K562 (cell line): ENCODE measurements at places on chromosomes 6 and 20.

- peak; percentile 52 for DNase-seq
Observed at GRCh38 chr6:35024551-35025054, 116.5 kb downstream of the TCP11 start.

DNA sequence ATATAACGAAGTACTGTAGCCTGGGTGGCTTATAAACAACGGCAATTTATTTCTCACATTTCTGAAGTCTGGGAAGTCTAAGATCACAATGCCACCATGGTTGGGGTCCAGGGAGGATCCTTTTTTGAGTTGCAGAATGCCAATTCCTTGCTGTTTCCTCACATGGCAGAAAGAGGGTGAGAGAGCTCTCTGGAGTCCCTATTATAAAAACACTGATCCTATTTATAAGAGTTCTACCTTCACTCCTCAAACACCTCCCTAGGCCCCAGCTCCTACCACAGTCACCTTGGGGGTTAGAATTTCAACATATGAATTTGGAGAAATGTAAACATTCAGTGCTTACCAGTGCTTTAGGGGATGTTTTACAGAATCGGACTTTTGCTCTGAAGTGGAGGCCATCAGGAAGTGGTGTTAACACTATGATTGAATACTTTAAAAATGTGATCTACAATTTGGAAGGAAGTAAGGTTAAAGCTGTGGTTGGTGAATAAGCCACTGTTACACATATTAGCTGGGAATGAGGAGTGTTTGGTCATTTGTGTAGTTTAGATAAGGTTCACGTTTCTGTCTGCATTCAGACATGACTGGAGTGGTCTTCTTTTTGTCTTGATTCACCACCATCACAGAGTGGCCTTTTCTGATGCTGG, 79.9 kb upstream of the SPTLC3 start:
- DNase-seq, result no peak

DNA sequence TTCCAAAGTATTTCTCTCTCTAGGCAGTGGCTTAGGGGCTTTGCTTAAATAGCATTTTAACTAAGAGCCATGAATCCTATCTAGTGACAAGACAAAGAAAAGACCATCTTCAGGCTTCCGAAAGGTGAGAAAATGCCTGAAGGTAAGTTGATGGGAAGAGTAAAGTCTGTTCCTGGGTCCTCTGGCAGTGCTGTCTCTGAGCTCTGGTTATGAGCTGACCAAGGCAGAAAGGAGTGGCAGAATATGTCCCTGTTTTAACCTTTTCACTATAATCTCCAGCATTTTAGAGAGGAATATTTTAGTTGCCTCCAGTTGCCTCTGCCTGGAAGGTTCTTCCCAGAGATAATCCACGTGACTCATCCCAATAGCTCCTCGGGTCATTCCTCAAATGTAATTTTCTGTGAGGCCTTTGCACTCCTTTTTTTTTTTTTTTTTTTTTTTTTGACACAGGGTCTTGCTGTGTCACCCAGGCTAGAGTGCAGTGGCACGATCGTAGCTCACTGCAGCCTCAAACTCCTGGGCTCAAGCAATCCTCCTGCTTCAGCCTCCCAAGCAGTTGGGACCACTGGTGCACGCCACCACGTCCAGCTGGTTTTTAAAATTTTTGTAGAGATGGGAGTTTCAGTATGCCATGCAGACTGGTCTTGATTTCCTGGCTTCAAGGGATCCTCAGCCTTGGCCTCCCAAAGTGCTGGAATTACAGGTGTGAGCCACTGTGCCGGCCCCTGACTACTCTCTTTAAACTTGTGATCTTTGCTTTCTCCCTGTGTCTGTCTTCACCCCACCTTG, 3.7 kb upstream of the ARMH2 start:
- DNase-seq, result no peak

DNA sequence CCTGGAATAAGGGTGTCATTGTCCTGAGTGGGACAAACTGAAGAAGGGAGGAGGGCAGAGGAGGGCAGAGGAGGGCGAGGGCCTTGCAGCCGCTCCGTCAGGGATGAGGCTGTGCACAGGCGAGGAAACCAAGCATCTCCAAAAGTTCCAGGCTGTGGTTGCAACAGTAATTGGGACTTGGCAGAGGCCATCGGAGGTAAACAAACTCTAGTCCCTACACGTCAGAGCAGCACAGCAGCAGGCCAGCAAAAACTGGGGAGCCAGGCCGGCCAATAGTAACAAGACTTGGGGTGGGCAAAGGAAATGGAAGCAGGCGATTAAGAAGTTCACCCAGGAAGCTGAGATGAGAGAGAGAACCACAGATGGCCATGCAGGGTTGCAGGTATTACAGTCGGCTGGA, 142.8 kb downstream of the SMOC2 start:
- DNase-seq, result no peak

- no peak for DNase-seq
Observed at GRCh38 chr20:21238818-21239536, 64.2 kb upstream of the XRN2 start.

GRCh38 chr20:2485661-2486060, 15.1 kb upstream of the SNRPB start:
- DNase-seq, result no peak

DNA sequence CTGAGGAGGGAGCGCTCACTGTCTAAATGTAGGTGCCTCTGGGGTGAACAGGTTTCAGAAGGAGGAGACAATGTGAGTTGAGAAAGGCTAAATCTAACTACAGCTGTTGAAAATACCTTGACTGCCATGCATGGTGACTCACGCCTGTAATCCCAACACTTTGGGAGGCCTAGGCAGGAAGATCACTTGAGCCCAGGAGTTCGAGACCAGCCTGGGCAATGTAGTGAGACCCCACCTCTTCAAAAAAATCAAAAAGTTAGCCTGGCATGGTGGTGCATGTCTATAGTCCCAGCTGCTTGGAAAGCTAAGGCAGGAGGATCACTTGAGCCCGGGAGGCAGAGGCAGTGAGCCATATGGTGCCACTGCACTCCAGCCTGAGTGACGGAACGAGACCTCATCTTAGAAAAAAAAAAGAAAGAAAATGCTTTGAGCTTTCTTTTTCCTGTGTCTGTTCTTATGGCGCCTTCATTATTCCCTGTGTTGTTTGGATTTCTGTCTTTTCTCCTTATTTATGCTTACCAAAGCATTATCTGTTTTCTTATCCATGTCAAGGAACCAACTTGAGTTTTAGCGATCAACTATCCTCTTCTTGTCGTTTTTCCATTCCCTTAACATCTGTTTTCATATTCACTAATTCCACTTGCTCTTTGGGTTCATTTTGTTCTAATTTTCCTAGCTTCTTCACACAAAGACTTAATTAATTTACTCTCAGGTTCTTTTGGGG, 8.5 kb downstream of the SLC2A10 start:
- no peak for DNase-seq

GRCh38 chr20:21353236-21353635, 44.1 kb downstream of the NKX2-4 start:
- no peak for DNase-seq
